ENCODE measurements at places on chromosomes 5 and 9.

- DNase-seq, result no peak
Observed at GRCh38 chr9:27835286-27835685, 262.0 kb upstream of the C9orf72 start.

DNA sequence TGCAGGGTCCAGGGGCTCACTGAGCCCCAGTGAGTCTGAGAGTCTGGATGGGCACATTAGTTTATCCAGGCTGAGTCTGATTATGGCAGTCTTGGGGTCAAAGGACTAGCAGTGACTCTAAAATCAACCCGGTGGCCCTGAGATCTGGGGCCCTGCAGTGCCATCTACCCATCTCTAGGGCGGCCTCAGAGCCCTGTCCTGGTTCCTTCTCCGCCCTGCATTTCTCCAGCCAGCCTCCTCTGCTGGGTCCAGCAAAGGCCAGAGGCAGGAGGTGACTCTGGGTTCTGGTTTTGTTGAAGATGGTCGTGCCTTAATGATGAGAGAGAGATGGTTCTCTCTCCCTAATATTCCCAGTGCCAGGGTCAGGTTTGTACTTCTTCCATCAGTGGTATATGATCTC, 15.0 kb downstream of the DCANP1 start:
- DNase-seq, result no peak

DNA sequence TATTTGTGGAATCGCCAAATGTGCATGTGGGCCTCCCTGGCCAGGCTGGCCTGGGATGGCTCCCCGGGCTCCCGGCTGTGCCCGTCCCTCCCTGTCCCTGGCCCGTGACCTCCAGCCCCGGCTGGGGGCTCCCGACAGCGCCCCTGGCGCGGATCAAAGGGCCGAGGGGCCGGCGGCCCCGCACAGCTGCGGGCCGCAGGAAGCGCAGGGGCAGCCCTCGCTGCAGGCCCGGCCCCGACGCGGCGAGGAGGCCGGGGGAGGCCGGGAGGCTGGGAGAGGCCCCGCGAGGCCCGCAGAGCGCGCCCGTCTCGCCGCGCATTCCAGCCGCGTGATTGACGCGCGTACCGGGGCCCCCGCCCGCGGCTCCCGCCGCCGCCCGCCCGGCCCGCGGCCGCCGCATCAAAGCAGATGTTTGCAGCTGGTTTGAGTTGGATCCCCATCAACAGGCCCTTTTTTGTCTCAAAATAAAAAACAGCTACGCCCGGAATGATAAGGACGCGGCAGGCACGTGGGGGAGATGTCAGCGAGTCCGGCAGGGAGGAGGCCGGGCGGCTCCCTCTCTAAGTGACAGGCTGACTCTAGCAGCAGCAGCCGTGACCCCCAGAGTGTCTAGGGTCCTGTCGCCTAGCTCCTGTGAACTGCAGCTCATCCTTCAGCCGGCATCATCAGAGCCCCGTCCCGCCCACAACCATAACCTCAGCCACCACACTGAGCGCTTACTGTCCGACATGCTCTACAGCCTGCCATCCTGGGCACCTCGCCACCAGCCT, 69.4 kb downstream of the LMX1B start:
- DNase-seq, result no peak

DNA sequence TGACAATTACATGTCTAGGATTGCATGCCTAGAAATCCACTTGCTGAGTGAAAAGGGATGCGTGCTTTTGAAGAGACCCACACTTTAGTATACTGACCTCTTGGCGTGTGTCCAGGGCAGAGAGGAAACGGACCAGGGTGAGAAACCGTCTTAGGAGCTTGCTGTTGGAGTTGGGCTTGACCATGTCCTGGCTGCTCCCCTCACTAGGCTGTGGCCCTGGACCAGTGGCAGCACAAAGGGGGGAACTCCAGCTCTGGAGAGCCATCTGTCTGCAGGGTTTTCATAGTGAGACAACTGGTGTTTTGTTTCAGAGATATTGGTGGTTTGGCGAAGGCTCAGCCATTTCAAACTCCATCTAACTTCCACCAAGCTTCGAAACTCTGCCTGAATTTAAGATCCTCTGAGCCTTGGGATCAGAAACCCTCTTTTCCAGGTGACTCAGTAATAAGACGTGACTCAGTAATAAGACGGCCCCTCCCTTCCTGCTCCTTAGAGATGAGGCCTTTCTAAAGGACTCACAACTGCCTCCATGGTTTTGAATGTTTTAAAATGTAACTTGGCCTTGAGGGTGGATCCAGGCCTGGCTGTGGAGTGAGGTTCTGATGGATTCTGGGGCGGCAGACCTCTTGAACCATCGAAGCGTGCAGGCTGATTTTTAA, 165.8 kb downstream of the MELK start:
- DNase-seq, result no peak

DNA sequence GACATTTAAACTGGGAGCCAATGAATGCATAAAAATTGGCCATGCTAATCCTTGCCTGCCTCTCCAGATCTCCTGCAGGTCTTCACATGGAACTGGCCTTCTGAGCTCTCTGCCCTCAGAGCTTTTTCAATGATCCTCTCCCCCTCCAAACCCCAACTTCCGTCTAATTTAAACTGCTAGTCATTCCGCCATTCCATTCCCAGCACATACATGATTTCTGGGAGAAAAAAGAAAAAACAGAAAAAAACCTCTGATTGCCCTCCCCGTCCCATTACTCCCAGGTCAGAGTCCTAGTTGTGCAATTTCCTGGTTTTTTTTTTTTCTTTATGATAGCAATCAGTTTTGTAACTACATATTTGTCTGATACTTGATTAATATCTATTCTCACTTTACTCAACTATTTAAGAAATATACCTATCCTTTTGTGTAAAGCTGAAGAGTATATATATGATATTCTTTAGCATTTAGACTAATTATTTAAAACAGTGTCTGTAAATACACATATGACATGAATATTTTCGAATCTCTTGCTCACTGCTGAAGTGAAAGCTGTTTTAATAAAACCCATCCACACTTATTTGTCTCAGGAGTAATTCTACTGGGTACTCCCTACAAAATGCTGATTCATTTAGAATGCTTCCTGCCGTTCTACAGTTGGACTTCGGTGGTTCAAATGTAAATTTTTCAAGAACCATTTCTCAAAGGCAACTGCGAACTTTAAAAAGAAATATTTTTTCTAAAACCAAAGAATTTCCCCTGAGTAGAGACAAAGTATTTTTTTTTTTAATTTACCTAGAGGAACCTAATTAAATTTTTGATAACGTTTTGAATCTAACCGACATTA, 1.6 kb downstream of the HINT1 start:
- DNase-seq, result peak; percentile 42

DNA sequence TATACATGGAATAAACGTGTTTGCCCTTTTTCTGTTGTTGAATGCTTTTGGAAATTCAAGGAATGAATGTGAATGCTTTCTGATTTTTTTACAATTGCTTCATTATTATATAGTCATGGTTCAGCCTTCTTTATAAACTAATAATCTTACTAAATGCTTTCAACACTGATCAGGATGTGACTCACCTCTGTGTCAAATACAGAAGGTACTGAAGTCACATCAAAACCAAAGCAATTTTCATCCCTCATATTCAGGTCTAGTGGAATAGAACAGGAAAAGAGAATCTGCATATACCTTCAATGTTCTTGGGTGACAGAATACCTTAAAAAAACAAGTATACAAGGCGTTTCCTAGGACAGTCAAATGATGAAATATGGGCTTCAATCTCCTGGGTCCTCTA, 170.7 kb downstream of the PDE4D start:
- DNase-seq, result no peak

DNA sequence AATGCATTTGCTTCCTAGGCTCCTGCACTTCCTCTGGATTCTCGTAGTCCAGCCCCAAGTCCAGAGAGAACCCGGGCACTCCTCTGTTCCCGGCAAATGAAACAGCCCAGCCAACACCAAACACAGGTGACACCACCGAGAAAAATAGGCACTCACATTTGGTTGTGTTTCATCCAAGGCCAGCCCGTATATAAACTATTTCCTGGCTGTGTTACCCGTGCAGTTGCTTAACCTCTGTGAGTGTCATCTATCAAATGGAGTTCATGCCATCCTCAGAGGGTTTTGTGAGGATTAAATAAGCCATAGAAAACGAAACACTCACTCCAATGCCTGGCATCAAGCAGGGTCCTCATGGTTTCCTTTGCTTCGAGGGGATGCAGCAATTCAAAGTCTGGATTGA, 115.2 kb downstream of the BOD1 start:
- no peak for DNase-seq

GRCh38 chr5:96636594-96636993, 25.6 kb upstream of the CAST start:
- no peak for DNase-seq

GRCh38 chr5:173675287-173675996, 59.0 kb upstream of the BOD1 start:
- no peak for DNase-seq

- no peak for DNase-seq
Observed at GRCh38 chr9:135769489-135770202, 67.7 kb downstream of the KCNT1 start.

GRCh38 chr9:35972093-35972492, 14.1 kb upstream of the OR2S2 start:
- no peak for DNase-seq

GRCh38 chr5:168174376-168174775, 117.1 kb upstream of the WWC1 start:
- no peak for DNase-seq

DNA sequence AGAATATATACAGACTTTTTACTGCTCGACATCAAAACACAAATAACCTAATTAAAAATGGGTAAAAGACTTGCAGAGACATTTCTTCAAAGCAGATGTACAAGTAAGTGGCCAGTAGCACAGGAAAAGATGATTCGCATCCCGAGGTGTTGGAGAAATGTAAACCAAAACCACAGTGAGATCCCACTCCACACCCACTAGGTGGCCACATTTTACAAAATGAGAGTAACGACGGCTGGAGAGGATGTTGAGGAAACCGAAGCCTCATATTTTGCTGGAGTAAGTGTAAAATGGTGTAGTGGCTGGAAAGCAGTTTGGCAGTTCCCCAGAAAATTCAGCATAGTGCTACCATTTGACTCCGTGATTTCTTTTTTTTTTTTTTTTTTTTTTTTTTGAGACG, 21.3 kb upstream of the GBGT1 start:
- peak; percentile 77 for DNase-seq

- no peak for DNase-seq
Observed at GRCh38 chr9:31393240-31393639, 991.2 kb upstream of the ACO1 start.

DNA sequence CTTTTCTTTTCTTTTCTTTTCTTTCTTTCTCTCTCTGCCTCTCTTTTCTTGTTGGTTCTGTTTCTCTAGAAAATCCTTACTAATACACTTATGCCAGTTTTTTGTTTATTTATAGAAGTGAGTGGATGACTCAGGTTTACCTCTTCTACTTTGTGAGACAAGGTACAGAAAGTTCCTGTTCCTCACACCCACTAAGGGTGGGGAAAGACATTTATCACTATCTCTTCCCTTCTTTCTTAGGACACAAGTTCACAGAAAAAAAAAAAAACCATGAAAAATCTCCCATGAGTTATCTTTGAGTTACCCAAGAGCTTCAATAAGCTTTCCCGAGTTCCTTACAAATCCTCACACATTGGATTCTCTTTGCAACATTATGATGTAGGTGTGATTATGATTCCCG, 60.9 kb upstream of the CD180 start:
- DNase-seq, result no peak

GRCh38 chr9:121023064-121023463, 27.0 kb downstream of the C5 start:
- DNase-seq, result no peak

- peak; percentile 2 for DNase-seq
Observed at GRCh38 chr5:136016945-136017530, 11.8 kb upstream of the TGFBI start.

DNA sequence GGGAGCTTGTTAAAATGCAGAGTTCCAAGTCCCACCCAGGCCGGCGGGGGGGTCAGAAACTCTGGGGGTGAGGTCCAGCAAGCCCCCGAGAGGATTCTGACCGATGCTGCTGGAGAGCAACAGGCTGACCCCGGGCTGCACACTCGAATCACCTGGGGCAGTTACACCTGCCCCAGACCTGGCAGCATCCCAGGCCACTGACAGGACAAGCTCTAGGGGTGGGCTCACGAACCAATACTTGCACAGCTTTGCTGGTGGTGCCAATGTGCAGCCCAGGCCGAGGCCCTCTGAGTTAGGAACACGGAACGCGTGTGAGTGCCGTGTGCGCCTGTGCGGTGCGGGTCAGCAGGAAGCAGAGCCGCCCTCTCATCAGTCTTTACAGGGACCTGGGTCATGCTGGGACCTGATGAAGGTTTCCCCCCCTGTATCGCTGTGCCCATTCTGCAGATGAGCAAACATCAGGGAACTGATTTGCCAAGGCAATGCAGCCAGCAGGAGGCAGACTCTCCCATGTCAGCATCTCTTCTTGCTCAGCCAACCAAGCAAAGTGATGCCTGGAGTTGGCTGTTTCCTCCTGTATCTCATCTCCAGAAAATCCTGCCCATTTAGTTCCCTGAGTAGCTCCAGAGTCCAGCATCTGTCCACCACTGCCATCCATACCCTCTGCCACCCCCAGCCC, 16.3 kb downstream of the FAM163B start:
- no peak for DNase-seq

- DNase-seq, result peak; percentile 3
Observed at GRCh38 chr5:170722316-170722715, 61.2 kb upstream of the GABRP start.

GRCh38 chr9:105131981-105132380, 112.5 kb upstream of the SLC44A1 start:
- no peak for DNase-seq

DNA sequence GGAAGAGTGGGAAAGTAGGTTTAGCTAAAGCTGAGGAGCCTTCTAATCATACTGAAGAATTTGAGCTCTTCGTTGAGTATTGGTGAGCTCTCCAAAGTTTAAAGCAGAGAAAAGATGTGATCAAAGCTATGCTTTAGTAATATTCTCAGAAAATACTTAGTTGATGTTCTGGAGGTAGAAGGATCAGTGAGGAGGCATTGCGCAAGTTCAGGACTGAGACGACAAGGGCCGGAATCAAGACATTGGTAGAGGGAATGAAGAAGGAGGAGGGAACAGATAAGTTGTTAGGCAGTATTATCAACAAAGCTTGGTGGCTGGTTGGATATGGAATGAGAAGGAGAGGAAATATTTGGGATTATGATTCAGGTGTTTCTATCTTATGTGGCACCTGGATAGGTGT, 7.1 kb downstream of the CAVIN4 start:
- no peak for DNase-seq

DNA sequence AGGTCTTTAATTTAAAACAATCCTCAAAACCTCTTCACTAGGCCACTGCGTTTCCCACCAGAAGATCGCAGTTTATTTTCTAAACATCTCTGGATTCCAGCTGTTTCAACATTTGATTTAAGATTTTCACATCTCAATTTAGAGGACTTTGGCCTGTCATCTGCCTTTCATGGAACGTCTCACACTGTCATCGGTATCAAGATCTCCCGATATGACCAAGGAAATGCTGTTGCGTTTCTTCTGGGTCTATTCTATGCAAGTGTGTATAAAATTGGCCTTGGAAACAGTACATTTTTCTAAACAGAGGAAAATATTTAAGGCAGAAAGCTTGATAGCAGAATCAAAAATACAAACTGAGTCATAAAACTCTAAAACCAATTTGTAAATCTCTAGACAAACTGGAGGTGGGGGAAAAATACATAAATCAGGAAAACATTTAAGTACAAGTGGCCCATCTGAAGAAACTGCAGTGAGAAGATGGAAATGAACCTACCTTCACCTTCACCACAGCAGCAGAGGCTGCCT, 53.6 kb upstream of the SIMC1 start:
- DNase-seq, result no peak

- no peak for DNase-seq
Observed at GRCh38 chr5:54551926-54552325, 34.4 kb downstream of the SNX18 start.
